Mammary epithelial cell (primary cell): ENCODE measurements at places on chromosomes 3 and 15. TPM values are rescaled to one million over a fixed set of nuclear protein-coding genes. Genes with fewer than 3 reads are reported as not detected.

ROPN1B gene
- total RNA-seq = not detected in 2 replicates

PCOLCE2 gene
- total RNA-seq = 3.5 TPM

PIGZ gene
- 2.7 TPM for total RNA-seq

CYP1A1 gene
- total RNA-seq = 20.0 TPM

DISP2 gene
- 1.4 and 1.6 TPM in 2 replicates for total RNA-seq

HGD gene
- total RNA-seq = 0.29 TPM in 1 of 2 replicates, not detected in the other

ATP10A gene
- total RNA-seq = not detected in 2 replicates

GHSR gene
- total RNA-seq = not detected in 2 replicates

AADAC gene
- total RNA-seq = not detected

FOXB1 gene
- not detected for total RNA-seq

SEC22A gene
- 41.2 TPM for total RNA-seq

ANKRD34C gene
- not detected in 2 replicates for total RNA-seq

CDHR4 gene
- total RNA-seq = 0.40 TPM in 1 of 2 replicates, not detected in the other
